T1000 (cell line): ENCODE measurements at places on chromosomes 7 and 10.

- DNase-seq, result no peak
These were observed 31.3 kb downstream of the KIN start for GRCh38 chr10:7756360-7756992.

- DNase-seq, result no peak
These were observed 11.8 kb downstream of the SUN1 start for GRCh38 chr7:844043-844442.

GRCh38 chr10:123635745-123636144 lies 30.4 kb upstream of the GPR26 start:
- DNase-seq, result no peak

DNA sequence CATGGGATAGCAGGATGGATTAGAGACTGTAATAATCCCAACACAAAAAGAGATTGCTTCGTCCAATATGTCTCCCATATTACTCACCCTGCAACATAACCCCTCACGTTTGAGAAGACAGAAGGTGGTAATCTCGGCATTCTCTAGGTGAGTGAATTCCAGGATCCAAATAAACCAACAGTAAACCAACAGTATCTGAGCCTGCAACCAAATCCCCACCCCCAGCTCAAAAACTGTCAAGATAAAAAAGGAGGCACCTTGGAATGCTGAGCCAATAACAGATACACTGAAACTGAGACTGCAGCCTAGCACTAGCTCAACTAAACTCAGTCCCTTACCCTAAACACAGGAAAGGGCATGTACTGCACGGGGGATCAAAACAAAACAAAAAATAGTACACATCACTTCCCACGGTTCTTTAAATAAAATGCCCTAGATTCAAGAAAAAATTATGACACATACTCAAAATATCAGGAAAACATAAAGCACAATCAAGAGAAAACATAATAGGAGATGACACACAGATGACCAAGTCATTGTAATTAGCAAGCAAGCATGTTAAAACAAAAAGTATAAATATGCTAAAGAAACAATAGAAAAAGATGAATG lies 28.0 kb downstream of the IPMK start:
- no peak for DNase-seq

GRCh38 chr10:129511758-129512157 lies 44.7 kb downstream of the MGMT start:
- DNase-seq, result no peak

DNA sequence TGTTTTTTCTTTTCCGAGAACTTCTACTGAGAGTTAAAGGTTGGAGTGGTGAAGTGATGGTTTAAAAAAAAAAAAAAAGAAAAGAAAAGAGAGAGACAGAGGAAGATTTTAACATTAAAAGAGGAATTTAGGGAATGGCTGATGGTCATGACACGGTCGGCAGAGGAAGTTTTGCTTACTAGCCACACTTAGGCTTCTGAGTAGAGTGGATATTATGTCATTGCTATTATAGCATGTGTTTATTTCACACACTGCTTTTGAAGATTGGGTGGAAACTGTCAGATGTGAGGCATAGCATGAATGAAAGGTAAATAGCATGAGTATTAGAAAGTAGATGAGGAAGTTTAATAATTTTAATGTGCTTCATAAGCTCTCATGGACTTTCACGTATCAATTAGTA lies 2.5 kb downstream of the KAT6B start:
- DNase-seq, result no peak

DNA sequence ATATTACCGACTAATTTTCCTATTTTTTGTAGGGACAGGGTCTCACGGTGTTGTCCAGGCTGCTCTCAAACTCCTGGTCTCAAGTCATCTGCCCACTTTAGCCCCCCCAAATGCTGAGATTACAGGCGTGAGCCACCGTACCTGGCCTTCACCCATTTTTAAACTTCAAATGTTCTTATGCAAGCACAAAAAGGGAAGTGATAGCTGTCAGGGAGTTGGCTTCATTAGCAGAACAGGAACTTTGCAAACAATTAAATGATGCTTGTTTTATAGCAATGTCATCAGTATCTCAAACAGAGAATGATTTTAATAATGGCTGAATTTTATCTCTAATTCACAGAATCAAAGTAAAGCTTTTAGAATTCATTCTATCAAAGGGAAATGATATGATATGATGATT lies 49.8 kb upstream of the FAM171A1 start:
- DNase-seq, result no peak

- no peak for DNase-seq
These were observed 2.1 kb downstream of the MXI1 start for GRCh38 chr10:110209454-110209925.

GRCh38 chr10:124333931-124334330 lies 84.8 kb downstream of the OAT start:
- no peak for DNase-seq
